ENCODE measurements at places on chromosomes 12 and 14.

DNA sequence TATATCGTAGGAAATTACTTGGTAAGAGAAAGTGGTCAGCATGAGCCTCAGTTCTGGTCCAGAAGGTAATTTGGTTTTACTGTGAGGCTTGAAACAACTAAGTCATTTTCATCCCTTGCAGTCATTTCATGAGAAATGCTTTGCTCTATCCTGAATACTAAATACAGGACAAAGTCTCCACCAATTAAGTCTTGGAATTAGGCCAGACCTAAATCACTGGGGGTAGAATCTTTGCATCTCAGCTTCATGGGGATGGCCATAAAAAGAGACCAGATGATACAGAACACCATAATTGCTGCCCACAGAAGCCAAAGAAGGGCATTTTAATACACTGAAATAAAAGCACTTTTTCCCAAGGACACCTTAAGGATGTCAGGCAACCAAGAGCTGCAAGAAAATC is 277.9 kb upstream of the DCN start:
- no peak for DNase-seq

DNA sequence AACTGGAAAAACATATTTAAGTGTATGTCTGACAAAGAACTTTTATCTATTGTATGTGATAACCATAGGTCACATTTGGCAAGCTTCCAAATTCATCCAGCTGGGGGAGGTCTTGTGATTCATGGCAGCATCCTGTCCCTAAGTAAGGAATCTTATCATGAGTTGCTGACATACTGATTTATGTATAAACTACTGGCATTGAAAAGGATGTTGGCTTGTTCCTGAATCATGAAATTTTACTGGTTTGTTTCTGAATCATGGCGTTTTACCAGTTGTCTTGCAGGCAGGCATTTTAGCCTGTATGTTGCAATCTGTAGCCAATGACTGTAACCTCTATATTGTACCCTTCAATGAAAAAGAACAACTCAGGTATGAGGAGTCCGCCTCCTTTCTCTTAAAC is 244.8 kb downstream of the IPO8 start:
- DNase-seq, result no peak

DNA sequence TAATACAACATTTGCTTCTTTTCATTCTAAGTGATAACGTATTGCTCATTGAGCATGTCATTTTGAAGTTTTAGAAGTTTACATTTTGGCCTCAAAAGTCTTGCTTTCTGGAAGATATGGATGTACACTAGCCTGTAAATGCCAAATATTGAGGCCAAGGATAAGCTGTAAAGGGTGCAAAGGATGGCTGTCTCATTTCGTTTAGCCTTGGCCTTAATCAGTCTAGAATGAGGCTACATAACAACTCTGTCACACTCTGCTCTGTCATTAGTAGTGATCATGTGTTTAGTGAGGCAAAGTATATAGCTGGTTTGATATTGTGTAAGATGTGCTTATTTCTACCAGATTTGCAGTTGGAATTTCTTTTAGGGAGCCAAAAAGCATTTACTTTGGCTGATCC is 344.5 kb downstream of the TMTC2 start:
- DNase-seq, result no peak

DNA sequence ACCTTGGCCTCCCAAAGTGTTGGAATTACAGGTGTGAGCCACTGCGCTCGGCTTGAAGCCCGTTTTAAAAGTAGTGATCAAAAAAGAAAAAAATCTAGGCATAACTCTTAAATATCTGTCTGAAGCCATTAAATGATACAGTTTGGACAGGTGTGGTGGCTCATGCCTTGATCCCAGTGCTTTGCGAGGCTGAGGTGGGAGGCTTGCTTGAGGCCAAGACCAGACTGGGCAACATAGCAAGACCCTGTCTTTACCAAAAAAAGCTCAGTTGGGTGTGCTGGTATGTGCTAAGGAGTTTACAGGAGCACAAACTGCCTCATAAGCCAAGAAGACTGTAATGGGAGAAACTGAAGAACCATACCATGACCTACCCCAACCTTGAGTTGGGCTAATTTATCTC is 26.0 kb downstream of the SYNE2 start:
- no peak for DNase-seq

DNA sequence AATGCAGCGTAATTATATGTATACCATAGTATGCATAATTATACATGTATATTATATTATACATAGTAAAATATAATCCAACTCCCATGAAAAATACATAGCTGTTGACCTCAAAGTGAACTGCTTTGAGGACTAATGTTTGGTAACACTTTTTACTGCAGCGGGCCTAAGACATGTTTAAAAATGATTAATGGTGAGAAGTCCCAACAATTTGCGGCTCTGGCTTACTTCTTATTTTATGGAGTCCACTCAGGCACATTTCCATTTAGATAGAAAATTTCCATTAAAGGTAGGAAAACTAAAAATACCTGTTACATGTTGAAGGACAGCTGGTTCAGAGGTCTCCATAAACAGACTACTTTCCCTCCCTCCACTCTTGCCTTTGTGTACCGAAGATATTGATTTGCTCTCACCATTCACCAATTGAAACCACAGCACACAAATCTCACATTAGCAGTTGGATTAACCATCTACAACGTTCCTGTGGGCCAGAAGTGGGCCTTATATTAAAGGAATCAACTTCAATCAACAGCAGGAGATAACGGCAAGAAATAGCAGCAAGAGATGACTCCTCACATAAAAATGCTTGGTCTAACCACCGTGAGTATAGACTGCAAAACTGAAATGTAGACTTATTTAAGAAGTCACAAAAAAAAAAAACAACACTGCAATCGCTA is 14.1 kb upstream of the NT5DC3 start:
- DNase-seq, result no peak
